ENCODE measurements at places on chromosomes 6 and 20.

DNA sequence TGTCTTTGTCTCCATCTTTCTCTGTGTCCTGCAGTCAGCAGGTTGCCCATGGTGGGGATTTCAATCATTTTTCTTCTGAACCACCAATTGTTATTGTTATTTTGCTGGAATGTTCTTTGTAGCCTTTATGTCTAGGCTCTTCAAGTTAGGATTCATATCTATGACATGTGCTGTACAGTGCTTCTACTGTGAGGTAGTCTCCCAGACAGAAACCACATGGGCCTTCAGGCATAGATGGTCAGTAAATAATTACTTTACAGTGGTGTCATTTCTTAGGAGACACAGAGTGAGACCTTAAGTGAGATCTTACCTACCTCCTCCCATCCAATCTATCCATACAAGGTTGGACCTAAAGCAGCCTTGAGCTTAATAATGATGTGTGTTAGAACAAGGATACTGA lies 265.5 kb downstream of the ZFAND3 start:
- no peak for DNase-seq

DNA sequence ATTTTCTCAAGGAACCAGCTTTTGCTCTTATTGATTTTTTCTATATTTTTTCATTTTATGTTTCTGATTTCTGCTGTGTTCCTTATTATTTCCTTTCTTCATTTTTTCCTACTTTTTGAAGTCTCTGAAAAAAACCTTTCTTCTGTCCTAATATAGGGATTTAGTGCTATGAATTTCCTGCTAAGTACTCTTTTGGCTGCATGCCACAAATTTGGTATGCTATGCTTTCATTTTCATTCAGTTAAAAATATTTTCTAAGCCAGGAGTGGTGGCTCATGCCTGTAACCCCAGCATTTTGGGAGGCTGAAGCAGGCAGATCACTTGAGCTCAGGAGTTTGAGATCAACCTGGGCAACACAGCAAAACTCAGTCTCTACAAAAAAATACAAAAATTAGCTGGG lies 30.6 kb downstream of the SIRPD start:
- DNase-seq: peak; percentile 35

DNA sequence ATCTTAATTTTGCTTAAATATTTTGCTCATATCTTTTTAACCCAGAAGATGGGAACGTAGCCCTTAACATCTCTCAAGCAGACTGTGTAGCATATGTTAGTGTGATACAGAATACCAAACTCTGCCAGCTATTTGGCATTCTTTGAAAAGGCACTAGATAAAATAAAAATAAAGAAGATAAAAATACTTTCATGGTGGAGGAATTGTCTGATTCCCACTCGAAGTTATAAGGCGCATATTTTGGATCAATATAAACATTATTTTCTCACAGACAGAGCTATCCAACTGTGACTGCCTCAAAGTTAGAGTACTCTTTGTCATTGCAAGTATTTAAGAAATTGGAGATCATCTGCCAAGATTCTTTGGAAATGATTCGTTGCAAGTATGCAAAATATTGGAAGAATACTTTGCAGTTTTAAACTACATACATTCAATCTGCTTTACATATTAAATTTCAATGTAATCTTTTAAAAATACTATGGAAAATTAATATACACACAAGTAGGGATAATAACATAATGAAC lies 10.8 kb upstream of the EEF1E1 start:
- peak; percentile 49 for DNase-seq

- DNase-seq: peak; percentile 80
Observed at GRCh38 chr20:45095805-45096238, 5.1 kb downstream of the KCNS1 start.

DNA sequence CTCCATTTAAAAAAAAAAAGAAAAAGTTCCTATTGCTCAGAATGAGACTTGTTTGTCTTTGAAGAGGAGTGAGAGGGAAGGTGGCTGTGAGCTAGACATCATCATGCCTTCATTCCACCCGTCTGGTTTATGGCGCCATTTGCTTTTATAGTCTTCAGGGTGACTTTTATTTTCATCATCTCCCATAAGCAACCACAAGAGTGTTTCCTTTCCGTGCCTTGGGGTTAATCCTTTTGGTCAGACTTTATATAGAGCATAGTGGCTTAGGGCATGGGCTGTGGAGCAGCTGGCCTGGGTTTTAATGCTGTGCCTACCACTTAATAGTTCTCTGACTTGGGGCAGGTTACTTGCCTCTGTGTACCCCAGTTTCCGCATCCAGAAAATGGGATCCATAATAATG lies 77.8 kb downstream of the RREB1 start:
- DNase-seq: no peak

- DNase-seq: peak; percentile 52
Observed at GRCh38 chr6:1903780-1904465, 294.2 kb downstream of the FOXC1 start.

GRCh38 chr20:5570452-5570851 lies 179.7 kb upstream of the SHLD1 start:
- no peak for DNase-seq

GRCh38 chr20:38246357-38247165 lies 14.0 kb downstream of the KIAA1755 start:
- peak; percentile 89 for DNase-seq

DNA sequence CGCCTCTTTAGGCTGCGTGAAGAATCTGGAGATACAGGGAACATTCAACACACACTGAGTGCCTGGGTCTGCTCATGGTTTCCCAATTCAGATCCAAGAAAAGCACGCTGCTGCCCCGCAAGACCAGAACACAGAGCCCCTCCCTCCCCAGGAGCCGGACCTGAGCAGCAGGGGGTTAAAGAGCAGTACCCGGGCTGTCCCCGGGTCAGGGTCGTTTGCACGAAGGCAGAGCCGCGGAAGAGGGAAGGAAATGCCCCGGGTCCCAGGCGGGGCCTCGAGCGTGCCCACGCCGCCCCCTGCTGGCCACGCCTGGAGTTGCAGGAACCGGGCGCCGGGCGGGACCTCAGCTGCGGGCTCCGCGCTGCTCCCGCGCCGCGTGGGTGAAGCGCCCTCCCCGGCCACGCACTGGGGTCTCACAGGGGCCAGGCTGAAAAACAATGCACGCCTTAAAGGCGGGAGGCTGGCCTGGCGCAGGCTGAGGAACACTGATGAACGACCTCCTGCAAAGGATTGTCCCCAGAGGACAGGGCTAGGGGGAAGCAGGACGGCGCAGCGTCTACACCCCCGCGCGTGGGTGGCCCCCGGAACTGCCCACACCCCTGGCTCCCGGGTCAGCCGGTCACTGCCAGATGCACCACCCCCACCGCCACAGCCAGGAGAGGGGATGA lies 48.9 kb downstream of the ANKRD60 start:
- peak; percentile 18 for DNase-seq

GRCh38 chr6:33668914-33669313 lies 42.6 kb downstream of the UQCC2 start:
- no peak for DNase-seq

- DNase-seq: no peak
Observed at GRCh38 chr20:17951323-17951722, 17.3 kb downstream of the SNX5 start.

DNA sequence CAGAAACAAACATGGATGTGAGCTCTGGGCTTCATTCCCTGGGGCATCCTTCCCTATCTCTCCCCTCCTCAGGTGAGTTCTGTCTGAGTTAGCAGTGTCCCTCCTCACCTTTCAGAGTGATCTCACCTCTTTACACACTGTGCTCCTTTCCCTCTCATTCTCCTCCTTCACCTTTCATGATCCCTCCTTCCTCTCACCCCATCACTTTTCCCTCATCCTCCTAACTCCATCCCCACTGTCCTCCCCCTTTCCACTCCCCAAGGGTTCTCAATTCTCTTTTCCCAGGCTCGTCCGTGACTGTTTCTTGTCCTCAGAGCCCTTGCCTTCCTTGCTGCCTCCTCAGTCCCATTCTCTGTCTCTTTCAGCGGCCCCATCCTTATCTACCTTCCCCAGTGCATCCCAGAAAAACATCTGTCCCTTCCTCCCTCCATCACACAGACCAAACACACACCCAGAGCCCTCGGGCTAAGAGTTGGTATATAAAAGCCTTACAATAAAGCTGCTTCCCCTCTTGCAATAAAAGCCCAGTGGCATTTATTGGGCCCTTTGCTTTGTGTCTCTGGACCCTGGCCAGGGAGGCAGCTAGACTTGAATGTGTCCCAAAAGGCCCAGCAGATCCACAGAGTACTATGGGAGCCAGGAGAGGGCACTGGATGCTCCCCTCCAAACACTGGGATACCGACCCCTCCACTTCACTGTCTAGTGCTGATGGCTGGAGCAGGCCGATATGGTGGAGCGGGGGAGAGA lies 1.9 kb downstream of the RNF39 start:
- DNase-seq: no peak

DNA sequence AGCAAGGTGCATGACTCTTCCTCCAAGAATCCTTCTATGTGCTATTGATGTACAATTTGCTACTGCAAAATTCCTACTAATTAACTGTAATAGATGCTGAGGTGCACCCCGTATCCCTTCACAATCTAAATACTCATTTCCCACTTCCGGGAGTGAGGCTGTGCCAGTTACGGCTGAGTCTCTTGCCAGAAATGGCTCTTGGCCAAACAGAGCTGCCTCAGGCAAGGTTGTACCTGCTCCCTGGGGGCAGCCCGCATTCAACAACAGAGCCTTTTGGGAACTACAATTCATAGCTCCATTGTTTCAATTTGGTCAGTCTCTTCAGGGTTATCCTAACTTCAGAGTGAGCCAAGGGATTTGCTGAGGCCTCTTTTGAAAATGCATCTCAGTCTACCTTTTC lies 789.8 kb upstream of the MAP3K7 start:
- no peak for DNase-seq

- DNase-seq: peak; percentile 31
Observed at GRCh38 chr6:132937466-132937906, 123.1 kb downstream of the RPS12 start.

- no peak for DNase-seq
Observed at GRCh38 chr20:34638039-34638292, 38.9 kb downstream of the PIGU start.

- DNase-seq: no peak
Observed at GRCh38 chr6:36912030-36912454, 26.3 kb downstream of the C6orf89 start.

GRCh38 chr6:37608587-37608986 lies 89.1 kb downstream of the MDGA1 start:
- no peak for DNase-seq

DNA sequence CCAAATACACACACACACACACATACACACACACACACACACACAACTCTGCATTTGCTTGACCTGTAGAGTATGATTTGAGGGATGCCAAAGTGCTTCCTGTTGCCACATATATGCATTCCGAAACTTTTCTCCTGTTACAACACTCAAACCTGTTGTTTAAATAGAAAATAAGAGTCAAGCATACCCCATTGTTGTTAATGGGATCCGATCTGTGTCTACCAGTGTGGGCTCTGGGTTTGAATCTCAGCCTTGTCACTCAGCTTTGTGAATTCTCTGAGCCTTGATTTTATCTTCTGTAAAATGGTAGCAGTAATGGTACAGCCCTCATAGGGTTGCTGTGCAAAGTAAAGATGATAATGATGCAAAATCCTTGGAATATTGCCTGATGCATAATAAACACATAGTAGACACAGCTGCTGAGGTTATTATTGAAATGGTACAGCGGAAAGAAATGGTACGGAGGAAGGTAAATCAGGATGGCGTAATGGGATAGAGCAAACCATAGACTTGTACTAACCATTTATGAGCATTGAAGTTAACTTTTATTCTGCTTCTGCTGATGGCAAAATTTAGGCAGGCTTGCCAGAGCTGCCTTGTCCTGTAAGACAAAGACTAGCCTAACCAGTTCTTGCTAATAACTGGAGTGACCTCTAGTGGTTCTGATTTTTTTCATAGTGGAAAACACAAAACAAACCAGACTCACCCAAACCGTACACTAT lies 113.5 kb upstream of the PHACTR1 start:
- DNase-seq: peak; percentile 95

GRCh38 chr6:66838764-66839163 lies 1131.7 kb upstream of the EYS start:
- DNase-seq: no peak

GRCh38 chr6:122289762-122290539 lies 109.5 kb upstream of the HSF2 start:
- DNase-seq: peak; percentile 52

DNA sequence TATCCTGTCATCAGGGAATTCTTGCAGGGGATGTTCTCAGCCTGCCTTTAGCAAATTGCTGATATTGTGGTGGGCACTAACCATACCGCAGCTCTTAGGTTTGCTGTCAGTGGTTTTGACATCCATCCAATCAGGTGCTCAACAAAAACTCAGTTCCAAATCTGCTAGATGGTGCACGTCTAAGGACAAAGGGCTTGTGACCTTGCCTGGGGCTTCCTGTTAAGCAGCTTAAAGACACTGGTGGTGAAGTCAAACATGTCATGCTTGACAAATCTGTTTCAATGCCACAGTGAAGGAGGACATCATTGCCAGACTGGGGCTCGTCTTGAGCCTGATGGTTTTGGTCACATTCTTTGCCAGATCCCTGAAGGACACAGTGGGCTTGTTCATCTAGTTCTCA lies 179.8 kb upstream of the NOX3 start:
- DNase-seq: no peak

GRCh38 chr6:151209071-151209831 lies 30.5 kb upstream of the AKAP12 start:
- DNase-seq: peak; percentile 13

- no peak for DNase-seq
Observed at GRCh38 chr6:22809370-22809769, 240.0 kb downstream of the HDGFL1 start.

GRCh38 chr6:117547688-117548621 lies 54.4 kb downstream of the GOPC start:
- DNase-seq: no peak

All from fibroblast of the aortic adventitia (primary cell).